ENCODE measurements at places on chromosomes 16 and 17.
A peak's percentile ranks its signal among the peaks of the same experiment; 100 is the strongest.

DNA sequence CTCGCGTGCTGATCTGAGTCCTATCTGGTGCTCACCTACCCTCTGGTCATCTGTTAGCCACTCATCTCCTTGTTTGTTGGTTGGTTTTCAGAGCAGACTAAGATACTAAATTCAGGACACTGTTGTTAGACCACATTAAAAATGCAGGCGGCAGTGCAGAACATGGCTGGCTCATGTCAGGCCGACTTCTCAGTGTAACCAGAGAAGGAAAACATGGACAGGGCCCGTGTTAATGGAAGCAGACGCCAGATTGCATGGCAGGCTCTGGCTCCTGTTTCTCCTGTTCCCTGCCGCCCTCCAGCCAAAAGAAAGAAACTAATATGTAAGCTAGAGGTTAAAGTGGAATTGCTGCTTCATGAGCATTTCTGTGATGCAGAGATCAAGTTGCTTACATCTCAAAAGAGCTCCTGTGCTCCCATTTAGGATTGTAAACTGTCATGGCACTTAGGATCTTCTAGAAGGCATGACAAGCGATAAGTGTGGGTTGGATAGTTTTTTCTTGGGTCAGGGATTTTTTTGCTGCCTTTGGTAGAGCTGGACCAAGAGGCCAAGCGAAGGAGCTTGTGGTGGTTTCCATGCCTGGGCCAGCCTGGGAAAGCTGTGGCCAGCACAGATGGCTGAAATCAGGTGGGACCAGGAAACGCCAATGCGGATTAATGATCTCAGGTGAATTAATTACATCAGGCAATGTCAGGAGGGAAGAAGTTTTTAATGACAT, 56.1 kb downstream of the YPEL2 start:
- peaks cover 17% of the 10 kb centered on the region for H3K36me3 ChIP-seq
- no peak for DNase-seq
- no peak overlapping the region for H3K27ac ChIP-seq
- H3K27me3 ChIP-seq = no peaks in the 10 kb centered on the region
- H3K4me3 ChIP-seq = no peak overlapping the region
- no peaks in the 10 kb centered on the region for H3K4me1 ChIP-seq

DNA sequence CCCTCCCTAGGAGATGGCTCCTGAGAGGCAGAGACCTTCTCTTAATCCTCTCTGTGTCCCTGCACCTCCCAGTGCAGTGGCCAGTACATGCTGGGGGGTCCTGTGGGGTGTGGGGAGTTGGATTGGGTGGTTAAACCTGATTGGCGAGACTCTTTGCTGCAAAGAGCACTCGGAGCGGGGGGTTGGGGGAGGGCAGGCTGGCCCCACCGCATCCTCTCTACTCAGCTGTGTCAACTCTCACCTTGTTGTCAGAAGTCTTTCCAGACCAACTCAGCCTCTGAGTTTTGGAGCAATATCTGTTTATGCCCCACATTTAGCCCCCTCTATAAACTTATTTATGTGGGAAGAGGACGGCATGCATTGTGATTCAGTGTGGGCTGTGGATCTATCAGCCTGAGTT, 40.0 kb downstream of the SMARCE1 start:
- no peak overlapping the region for H3K27ac ChIP-seq
- no peaks in the 10 kb centered on the region for H3K4me1 ChIP-seq
- H3K4me3 ChIP-seq = no peak overlapping the region
- H3K36me3 ChIP-seq = no peaks in the 10 kb centered on the region
- DNase-seq = no peak

DNA sequence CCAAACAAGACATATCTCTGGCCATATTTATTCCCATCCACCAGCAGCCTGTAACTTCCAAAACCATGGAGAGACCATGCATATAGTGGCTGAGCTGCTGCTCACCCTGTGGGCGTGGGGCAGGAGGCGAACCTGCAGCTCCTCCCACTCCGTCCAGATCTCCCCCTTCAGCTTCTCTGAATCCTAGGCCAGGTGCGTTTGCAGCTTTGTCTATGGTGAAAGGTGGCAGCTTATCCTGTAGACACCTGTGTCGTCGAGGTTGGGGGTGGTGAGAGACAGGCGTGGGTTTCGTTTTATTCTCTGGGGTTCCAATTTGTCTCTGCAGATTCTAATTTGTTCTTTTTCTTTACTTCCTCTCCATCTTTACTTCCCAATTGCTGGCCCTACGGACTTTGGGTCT, 9.7 kb upstream of the ANKS4B start:
- DNase-seq = no peak
- H3K36me3 ChIP-seq = no peaks in the 10 kb centered on the region
- no peaks in the 10 kb centered on the region for H3K27me3 ChIP-seq
- H3K27ac ChIP-seq = no peak overlapping the region
- no peak overlapping the region for H3K4me3 ChIP-seq

- H3K27ac ChIP-seq = no peak overlapping the region
- H3K36me3 ChIP-seq = no peaks in the 10 kb centered on the region
- H3K4me1 ChIP-seq = no peaks in the 10 kb centered on the region
- no peaks in the 10 kb centered on the region for H3K27me3 ChIP-seq
- no peak overlapping the region for H3K4me3 ChIP-seq
- DNase-seq = no peak
These were observed 174.2 kb downstream of the CYLD start for GRCh38 chr16:50916040-50916439.

DNA sequence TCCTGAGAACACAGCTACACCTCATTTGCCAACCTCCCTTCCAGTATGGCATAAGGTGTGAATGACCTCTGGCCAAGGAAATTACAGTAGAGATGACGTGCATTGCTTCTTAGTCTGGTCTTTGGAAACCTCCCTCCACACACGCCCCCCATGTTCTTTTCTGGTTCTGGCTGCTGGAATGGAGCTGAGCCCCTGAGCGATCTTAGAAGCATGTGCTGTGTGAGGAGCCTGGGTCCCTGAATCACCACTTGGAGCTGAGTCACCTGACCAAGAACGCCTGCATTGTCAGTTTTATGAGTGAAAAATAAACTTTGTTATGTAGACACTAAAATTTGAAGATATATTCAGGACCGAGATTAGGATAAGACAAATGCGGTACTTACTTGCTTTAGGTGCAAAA, 51.4 kb downstream of the HS3ST3A1 start:
- no peak overlapping the region for H3K4me3 ChIP-seq
- H3K36me3 ChIP-seq = no peaks in the 10 kb centered on the region
- DNase-seq = no peak
- H3K27me3 ChIP-seq = no peaks in the 10 kb centered on the region
- H3K27ac ChIP-seq = no peak overlapping the region

GRCh38 chr16:88016964-88017363, 65.7 kb downstream of the BANP start:
- no peaks in the 10 kb centered on the region for H3K36me3 ChIP-seq
- peak; percentile 56 for DNase-seq
- no peak overlapping the region for H3K27ac ChIP-seq
- H3K27me3 ChIP-seq = no peaks in the 10 kb centered on the region
- no peak overlapping the region for H3K4me3 ChIP-seq

GRCh38 chr16:67311607-67312488, 14.7 kb downstream of the KCTD19 start:
- H3K27ac ChIP-seq = no peak overlapping the region
- H3K36me3 ChIP-seq = no peaks in the 10 kb centered on the region
- no peaks in the 10 kb centered on the region for H3K27me3 ChIP-seq
- no peak for DNase-seq
- H3K4me3 ChIP-seq = no peak overlapping the region

DNA sequence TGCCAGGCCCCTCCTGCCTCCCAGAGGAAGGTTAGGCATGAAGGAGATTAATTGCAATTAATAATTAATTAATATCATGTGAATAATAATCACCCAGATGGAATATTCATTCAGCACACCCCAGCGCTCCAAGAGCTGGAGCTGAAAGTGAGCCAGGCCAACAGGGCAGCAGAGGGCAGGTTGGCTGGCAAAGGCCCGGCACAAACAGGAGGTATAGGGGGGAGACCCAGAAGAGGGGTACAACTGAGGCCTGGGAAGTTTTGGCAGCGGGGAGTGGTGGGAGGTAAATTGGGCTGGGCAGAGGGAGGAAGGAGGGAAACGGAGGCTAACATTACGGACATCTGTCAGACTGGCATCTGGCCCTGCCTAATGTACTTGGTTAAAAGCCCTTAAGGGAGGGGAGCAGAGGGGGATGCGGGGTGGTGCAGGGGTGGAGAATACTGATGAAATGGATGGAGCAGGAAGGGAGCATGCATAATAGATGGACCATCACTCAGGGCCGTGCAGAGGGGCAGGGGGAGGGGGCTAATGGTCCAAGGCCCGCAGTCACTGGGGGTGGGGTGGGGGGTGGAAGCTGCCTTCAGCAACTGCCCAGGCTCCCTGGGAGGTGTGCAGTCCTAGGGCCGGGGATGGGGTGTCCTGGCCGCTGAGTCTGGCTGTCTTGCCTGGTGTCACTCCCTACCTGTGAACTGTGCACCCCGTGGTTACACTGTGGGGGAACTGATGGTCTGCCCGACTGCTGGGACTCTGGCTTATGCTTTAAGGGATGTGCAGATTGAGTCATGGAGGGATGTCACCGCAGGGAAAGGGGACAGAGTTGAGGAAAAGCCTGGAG, 1.9 kb downstream of the ADAM11 start:
- no peak for DNase-seq
- no peaks in the 10 kb centered on the region for H3K4me1 ChIP-seq
- no peaks in the 10 kb centered on the region for H3K36me3 ChIP-seq
- H3K27ac ChIP-seq = no peak overlapping the region
- no peaks in the 10 kb centered on the region for H3K27me3 ChIP-seq

DNA sequence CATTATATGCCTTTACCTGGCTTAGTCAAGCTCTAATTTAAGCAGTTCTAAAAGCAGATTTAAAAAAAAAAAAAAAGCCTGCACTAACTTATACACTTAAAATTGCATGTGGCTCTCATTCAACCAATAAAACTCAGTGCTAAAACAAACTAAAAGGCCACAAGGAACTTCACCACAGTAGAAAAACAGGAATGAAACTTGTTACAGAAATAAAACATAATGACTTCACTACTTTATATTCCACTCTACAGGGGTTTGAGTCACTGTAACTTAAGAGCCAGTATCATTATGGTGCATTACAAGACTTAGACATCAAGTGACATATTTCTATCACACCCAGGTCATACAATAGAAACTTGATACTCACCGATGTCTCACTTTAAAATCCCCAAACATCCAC, 11.1 kb downstream of the CA10 start:
- H3K36me3 ChIP-seq = no peaks in the 10 kb centered on the region
- no peaks in the 10 kb centered on the region for H3K27me3 ChIP-seq
- H3K4me1 ChIP-seq = no peaks in the 10 kb centered on the region
- H3K27ac ChIP-seq = no peak overlapping the region
- H3K4me3 ChIP-seq = no peak overlapping the region
- no peak for DNase-seq

DNA sequence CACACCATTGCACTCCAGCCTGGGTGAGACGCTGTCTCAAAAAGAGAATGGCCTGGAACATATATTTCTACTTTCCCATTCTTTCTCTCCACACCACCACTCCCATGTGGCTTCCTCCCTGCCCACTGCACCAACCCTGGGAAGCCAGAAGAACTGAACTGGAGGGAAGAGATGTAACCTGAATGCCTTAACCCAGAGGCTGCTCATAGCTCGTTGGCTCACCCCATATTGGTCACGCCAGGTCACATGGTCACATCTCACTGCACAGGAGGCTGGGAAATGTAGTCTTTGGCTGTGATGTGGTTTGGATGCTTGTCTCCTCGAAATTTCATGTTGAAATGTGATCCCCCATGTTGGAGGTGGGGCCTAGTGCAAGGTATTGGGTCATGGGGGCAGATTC, 5.9 kb upstream of the DNAH17 start:
- no peaks in the 10 kb centered on the region for H3K4me1 ChIP-seq
- H3K27ac ChIP-seq = no peak overlapping the region
- no peaks in the 10 kb centered on the region for H3K36me3 ChIP-seq
- no peak for DNase-seq

GRCh38 chr17:35235917-35236316, 7.0 kb upstream of the SLFN5 start:
- H3K4me3 ChIP-seq = no peak overlapping the region
- H3K4me1 ChIP-seq = no peaks in the 10 kb centered on the region
- no peaks in the 10 kb centered on the region for H3K36me3 ChIP-seq
- H3K27ac ChIP-seq = no peak overlapping the region
- H3K27me3 ChIP-seq = no peaks in the 10 kb centered on the region

DNA sequence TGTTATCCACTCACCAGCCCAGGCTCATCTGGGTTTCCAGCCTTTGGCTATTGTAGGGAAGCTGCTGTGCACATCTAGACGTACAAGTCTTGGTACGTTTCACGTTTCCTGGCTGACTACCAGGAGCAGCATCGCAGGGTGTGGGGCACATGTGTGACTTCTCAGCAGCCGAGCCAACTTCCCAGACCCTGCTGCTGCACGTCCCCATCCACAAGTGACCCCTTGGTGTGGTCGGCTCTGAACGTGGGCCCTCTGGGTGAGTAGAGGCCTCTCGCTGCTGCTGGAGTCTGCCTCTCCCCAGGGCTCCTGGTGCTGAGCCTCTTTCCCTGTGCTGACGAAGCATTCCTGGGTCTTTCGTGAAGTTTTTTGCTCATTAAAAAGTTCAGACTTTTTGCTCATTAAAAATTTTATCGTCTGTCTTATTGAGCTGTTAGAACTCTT, 70.2 kb upstream of the ZNF750 start:
- H3K4me3 ChIP-seq = no peak overlapping the region
- H3K36me3 ChIP-seq = no peaks in the 10 kb centered on the region
- H3K4me1 ChIP-seq = no peaks in the 10 kb centered on the region
- no peak for DNase-seq

GRCh38 chr17:48043176-48043575, 5.0 kb upstream of the NFE2L1 start:
- no peaks in the 10 kb centered on the region for H3K36me3 ChIP-seq
- H3K27me3 ChIP-seq = no peaks in the 10 kb centered on the region
- DNase-seq = no peak
- no peak overlapping the region for H3K27ac ChIP-seq
- H3K4me1 ChIP-seq = no peaks in the 10 kb centered on the region

DNA sequence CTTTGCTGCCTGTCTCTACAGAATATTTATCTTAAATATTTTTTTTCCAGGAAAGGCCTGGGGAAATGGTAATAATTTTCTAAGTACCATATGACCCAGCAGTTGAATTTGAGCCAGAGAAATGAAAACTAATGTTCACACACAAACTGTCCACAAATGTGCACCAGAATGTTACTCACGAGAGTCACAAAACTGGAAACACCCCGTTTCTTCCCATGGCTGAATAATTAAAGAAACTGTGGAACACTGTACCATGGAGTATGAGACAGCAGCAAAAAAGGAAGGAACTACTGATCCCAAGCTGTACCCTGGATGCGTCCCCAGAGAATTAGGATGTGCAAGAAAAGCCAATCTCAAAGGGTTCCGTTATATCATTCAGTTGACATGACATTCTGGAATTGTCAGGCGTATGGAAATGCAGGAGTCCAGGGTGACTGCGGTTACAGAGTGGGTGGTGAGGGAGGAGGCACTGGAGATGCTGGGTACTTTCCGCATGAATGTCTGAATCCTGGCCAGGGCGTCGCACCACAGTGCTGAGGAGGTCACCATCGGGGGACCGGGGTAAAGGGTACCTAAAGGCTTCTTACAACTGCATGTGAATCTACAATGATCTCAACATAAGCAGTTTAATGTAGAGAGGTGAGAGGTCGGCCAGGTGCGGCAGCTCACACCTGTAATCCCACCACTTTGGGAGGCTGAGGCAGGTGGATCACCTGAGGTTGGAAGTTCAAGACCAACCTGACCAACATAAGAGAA, 34.5 kb downstream of the USP22 start:
- no peak for DNase-seq
- no peaks in the 10 kb centered on the region for H3K4me1 ChIP-seq
- no peak overlapping the region for H3K27ac ChIP-seq
- peaks cover 88% of the 10 kb centered on the region for H3K36me3 ChIP-seq
- no peak overlapping the region for H3K4me3 ChIP-seq

All from right lobe of liver (tissue), 6 donors.